Stimulated activated CD8-positive, alpha-beta memory T cell treated with anti-CD3 and anti-CD28 coated beads, Interleukin-2, amount 100 ng/mL, for 1 hour (primary cell): ENCODE measurements at places on chromosomes 5 and 9.

- DNase-seq: no peak
These were observed 13.7 kb downstream of the HSPA4 start for GRCh38 chr5:133065471-133065870.

- no peak for DNase-seq
These were observed 911.2 kb downstream of the EFNA5 start for GRCh38 chr5:106759581-106759980.

GRCh38 chr5:94268226-94268625 lies 350.2 kb downstream of the KIAA0825 start:
- DNase-seq: no peak

- DNase-seq: no peak
These were observed 369.6 kb upstream of the GRAMD2B start for GRCh38 chr5:126053630-126054029.

DNA sequence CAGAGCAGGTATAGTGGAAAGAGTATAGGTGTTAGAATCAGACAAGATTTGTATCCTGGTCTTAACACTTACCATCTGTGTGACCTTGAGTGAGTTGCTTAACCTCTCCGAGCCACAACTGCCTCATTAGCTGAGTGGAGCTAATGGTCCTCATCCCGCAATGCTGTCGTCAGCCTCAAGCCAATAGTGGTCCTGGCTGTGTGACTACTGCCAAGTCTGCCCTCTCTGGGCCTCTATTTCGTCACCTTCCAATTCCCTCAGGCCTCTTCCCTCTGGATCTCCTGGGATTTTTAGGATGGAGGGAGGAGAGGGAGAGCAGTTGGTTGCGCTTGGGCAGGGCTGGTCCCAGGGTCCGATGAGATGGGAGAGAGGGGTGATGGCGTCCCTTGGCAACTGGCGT lies 41.6 kb downstream of the STOM start:
- DNase-seq: no peak

DNA sequence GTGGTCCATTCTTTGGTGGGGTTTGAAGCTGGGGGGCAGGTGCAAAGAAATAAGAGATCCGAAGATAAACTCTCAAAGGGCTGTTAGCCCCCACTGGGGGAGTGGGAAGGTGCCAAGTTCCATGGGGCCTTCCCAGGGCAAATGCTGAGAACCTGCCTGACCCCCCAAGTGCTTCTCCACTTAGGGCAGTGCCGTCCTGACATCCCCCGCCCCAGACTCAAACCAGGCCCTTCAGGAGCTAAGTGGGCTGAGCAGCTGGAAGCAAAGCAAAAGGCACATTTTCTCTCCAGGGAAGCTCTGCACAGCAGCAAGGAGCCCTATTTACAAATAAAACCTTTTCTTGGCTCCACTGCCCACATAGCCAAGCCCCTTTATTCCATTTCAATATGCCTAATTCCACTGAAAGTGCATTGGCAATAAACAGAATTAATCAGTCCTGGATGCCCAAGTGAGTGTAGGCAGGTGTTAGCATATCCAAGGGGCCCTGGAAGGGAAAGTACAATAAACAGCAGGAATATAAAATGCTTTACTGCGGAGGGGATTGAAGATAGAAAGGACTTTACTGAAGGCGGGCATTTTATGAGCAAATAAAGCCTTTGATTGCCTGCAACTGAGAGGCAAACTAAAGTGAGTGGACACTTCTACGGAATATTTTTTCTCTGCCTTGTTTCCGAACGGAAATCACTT lies 44.6 kb downstream of the WHRN start:
- DNase-seq: no peak

DNA sequence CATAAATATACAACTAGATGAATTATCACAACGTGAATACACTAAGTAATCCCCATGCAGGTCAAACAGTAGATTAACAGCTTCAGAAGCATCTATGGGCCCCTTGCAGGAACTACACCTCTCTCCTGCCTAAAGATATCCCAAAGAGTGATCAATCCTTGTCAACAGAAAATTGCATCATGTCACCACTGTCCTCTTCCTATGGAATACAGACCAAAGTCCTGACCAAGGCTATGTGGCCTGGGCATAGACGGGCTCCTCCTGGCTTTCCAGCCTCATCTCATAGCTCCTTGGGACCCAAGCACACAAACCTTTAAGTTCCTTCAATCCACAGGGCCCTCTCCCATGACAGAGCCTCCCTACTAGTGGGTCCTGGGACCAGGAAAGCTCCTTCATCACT lies 25.3 kb downstream of the NIPAL4 start:
- DNase-seq: no peak

DNA sequence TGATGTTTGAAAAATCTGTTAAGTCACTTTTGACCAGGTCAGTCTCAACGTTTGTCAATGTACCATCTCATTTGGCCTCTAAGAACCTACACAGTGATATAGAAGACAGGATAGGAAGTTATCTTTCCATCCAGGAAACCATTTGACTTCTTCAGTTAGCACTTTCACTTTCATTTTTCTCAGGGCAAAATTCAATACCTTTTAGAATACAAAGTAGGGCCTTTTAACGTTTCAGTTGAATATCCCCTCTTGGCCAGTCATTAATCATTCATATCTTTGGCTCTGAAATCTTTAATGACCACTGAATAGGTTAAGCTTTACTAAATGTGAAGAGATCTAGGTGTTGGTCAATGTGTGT lies 101.1 kb upstream of the GNAQ start:
- DNase-seq: no peak

DNA sequence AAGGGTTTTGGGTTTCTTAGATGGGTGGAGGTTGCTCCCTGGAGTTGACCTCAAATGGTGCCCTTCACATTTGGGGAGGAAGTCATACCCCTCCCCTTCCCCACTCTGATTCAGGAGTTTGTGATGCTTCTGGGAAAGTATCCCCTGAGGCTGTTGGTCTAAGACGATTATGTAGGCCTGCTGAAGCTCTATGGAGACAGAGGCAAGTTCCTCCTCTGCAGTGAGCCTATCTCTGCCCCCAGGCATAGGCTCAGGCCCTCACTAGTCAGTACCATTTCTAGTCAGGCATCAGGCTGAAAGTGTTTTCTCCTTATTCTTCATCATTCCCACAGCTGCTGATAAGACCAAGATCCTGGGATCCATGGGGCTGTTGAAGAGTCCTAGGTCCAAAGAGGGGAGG lies 271.6 kb upstream of the NUDT12 start:
- DNase-seq: no peak

DNA sequence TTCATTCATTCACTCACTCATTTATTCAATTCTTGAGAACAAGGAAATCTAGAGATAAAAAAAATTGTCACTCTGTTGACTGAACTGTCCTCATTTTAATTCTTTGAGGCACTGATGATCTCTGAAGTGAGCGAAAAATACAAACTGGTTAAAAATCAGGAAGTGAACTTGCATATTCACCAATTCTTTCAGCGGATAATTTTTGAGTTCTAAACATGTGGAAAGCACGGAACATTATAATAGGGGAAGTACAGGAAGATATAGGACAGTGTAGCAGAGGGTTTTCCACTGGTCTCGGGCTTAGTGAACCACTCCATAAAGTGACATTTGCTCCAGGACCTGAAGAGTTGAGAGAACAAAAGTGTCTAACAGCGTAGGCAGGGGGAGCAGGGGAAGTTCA lies 169.5 kb downstream of the TLR4 start:
- DNase-seq: no peak

DNA sequence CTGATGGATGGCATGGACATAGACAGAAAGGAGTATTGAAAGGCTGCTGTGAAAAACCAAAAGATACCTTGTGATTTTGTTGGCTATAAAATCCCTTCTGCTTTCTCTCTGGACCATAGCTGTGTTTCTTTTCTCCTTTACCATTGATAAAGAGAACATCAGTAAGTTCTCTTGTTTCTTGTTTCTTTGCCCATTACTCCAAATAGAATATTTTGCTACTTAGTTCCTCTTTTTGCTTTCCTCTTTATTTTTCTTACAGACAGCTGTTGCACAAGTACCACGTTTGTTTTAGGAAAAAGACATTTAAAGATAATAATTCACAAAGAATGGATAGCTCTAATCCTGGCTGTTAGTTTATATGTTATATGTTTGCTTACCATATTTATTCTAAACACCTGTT lies 1129.2 kb downstream of the DTWD2 start:
- DNase-seq: no peak

DNA sequence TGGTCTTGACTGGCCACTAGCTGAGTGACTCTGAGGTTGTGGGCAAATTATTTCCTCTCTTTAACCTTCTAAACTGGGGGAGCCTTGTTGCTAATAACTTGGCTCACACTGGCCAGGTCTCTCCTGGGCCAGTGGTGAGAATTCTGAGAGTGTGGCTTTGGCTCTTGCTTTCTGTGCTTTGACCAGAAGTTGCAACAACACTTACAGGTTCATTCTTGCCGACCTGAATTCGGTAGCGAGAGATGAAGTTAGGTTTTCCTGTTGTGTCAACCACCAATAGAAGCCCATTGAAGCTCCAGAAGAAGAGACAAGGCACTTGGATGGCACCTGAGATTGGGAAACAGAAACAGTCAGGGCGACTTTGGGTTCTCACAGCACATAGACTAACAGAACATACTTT lies 19.8 kb downstream of the FAXDC2 start:
- no peak for DNase-seq

- DNase-seq: no peak
These were observed 49.9 kb downstream of the LRRTM2 start for GRCh38 chr5:138824924-138825863.

DNA sequence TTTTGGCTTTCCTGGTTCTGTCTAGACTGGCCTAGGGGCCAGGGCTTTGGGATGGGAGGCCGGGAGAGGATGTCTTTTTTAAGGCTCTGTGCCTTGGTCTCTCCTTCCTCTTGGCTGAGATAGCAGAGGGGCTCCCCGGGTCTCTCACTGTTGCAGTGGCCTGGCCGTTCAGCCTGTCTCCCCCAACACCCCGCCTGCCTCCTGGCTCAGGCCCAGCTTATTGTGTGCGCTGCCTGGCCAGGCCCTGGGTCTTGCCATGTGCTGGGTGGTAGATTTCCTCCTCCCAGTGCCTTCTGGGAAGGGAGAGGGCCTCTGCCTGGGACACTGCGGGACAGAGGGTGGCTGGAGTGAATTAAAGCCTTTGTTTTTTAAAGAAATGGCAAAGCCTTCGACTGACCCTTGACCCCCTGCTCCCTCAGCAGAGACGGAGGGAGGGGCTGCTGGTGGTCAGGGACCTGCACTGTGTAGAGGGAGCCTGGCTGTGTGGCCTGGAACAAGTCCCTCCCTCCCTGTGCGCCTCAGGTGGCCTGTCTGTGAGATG lies 11.1 kb downstream of the FPGS start:
- DNase-seq: no peak

- no peak for DNase-seq
These were observed 17.4 kb upstream of the ZCCHC9 start for GRCh38 chr5:81283976-81284375.

DNA sequence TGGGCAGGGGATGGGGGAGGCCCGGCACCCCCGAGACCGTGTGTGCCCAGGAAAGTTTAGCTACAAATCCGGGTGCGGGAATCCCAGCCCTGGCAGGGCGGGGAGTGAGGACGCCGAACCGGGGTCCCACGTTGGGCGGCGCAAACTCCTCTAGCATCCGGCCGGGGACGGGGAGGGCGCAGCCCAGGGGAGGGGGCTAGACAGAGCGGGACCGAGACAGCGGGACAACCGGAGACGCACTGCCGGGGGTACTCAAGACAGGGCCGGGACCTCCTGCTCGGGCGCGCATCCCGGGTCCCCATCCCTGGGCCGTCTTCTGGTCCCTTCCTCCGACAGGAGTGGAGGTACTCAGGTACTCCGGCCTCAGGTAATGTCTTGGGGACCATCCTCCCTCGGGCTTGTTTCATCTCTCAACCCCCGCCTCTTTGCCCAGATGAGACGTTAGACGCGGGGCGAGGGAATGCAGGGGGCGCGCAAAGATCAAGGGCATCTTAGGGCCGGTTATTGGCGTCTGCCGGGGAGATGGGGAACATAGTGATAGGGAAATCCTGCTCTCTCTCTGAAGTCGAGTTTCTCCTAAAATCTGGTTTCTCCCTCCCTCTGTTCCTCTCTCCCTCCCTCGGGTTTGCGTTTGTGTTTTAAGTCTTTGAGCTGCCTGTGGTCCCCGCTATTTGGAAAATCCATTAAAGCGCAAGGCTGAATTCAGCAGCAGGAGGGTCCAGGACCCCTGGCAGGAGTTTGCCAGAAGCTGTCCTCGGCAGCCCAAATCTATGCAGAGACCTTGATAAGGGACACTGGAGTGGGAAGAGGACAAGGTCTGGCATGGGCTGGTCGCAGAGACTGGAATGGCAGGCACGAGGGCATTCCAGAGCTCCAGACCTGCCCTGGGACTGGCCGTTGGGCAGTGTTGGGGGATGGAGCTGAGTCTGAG lies 815 bp downstream of the PDZD2 start:
- DNase-seq: no peak

GRCh38 chr5:94125107-94125506 lies 383.7 kb upstream of the POU5F2 start:
- DNase-seq: no peak

GRCh38 chr9:91207729-91208418 lies 153.8 kb downstream of the AUH start:
- no peak for DNase-seq

GRCh38 chr5:53166183-53166495 lies 56.6 kb upstream of the MOCS2 start:
- DNase-seq: no peak

- DNase-seq: no peak
These were observed 59.7 kb upstream of the GARNL3 start for GRCh38 chr9:127204771-127205470.

GRCh38 chr5:77224672-77225355 lies 14.3 kb downstream of the PDE8B start:
- no peak for DNase-seq

GRCh38 chr5:140202078-140202477 lies 27.1 kb downstream of the CYSTM1 start:
- no peak for DNase-seq

GRCh38 chr5:97836816-97837215 lies 653.8 kb upstream of the RIOK2 start:
- no peak for DNase-seq

DNA sequence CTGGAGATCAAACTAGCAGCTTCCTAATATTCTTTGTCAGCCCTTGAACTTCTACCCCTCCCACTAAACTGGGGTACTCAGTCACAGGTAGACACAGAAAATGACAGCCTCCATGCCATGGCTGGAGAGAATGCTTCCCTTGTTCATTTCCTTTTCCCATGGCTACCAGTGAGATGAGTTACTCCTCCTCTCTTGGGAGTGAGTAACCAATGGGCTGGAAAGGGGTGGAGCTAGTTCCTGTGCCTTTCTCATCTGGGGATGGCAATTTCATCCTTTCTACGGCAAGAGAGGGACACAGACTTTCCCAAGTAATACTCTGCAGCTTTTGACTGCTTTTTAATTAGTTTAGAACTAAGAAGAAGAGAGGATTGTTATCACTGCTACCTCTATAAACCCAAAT lies 1045.6 kb upstream of the WWC1 start:
- DNase-seq: no peak
